GM12878 (cell line): ENCODE measurements at places on chromosomes 1 and 21. TPM values are rescaled to one million over a fixed set of nuclear protein-coding genes. Genes with fewer than 3 reads are reported as not detected.

DNA sequence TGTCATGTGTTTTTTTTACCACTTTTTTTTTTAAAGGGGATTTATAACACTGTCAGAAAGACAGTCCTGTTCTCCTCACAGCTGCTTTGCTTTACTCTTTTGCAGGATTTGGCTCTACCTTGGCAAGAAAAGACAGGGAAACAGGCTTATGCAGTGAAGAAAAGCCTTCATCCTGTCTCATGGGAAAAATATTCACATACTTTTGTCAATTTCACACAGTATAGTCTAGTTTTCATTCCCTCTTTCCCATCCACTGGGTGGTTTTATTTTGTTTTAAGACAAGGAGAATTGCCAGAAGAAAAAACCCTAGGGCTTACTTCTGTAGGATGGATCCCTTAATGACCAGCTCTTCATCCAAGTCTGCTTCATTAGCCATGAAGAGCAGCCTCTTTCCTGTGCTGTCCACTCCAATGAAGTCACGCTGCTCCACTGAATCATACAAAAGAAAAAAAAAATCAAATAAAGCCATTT, 60.0 kb downstream of the EIF2B3 start:
- no peak for DNase-seq

- no peak for DNase-seq
Observed at GRCh38 chr1:231049121-231049979, 9.3 kb upstream of the FAM89A start.

Gene MYOG
- not detected in 2 replicates for total RNA-seq

GRCh38 chr1:11789126-11790067, 16.4 kb downstream of the MTHFR start:
- DNase-seq: no peak

- DNase-seq: no peak
Observed at GRCh38 chr1:29827237-29827750, 591.0 kb downstream of the PTPRU start.

DNA sequence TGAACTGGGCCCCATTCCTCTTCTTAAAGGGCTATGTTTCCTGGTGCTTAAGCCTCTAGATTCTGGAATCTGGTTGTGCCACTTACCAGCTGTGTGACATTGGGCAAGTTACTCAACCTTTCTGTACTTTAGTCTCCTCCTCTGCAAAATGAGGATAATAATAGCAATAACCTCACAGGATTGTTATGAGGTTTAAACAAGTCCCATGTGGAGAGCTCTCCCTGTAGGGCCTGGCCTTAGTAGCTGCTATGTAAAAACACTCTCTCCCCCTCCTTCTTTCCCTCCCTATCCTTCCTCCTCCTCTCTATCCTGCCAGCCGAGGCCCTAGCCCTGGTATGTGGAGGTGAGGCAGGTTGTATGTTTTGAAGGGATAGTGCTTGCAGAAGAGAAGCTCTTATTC, 8.2 kb upstream of the PEAR1 start:
- no peak for DNase-seq

DNA sequence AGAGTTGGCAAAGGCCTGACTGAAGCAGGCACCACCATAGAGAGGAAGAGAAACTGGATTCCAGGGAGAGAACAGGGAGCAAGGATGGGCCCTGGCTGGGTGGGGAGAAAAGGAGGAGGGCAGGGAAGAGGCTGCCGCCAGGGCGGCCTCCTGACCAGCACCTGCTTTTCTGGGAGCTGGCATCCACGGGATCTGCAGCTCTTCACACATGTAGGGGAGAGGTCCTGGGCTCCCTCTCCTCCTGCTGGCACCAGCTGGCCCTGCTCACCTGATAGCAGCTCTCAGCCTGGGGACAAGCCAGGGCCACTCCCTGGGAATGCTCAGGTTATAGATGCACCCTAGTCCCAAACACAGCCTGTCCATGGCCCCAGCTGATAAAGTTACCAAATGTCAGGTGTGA, 39.9 kb downstream of the TEX35 start:
- no peak for DNase-seq

Gene IVL
- 12.1 and 12.2 TPM in 2 replicates for total RNA-seq

Gene CHD1L
- total RNA-seq: 45.7 and 54.2 TPM in 2 replicates
